Head of caudate nucleus (tissue), 42 donors: ENCODE measurements at places on chromosomes 7 and 10.

GRCh38 chr7:108027239-108027638 is 24.3 kb upstream of the LAMB1 start:
- no peak for DNase-seq

DNA sequence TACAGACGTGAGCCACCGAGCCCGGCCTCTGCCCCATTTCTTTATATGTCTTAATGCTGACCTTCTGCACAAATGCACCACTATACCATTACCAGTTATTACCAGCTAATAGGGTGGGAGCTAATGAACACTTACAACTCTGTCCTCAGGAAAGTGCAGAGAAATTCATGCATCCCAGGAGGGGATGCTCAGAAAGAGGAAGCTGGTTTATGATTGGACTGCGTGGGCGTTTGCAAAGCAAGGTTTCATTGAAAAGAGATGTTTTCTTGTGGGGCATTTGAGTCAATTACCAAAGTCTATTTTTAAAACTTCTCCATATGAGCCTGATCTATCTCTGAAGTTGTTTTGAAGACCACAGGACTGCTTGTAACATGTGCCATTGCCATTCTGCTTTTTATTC is 417.7 kb upstream of the CELF2 start:
- DNase-seq, result no peak

- no peak for DNase-seq
Observed at GRCh38 chr7:16564909-16565426, 38.3 kb downstream of the LRRC72 start.

DNA sequence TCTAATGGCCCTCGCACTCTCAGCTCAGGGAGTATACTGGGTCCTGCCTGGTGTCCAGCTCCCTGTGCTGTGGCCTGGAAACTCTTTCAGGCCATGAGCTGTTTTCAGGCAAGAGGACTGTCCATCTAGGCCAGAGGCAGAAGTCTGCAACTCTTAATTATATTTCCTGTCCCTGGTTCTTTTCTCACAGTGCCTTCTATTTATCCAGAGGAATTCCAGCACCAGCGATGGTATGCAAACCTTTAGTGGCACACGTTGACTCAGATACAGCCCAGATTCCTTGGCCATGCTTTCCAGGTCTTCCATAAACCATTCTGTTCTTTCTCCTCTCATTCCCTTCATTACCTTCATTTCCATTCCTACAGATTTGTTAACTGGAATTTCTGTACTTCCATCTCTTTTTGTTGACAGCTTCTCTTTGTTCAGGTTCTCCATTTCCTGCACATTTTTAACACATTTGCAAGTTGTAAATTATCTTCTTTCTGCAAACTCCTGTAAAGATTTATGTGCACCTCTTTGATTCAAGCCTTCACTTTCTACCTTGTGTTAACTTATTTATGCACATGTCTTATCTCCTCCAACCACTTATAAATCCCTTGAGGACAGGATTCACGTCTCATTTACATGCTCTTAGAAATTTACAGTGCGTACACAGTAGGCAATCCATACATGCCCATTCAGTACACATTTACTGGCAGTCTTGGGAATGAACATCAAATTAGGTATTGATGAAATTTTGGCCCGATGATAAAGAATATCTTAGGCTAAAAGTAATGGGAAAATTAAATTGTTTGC is 172.1 kb downstream of the CELF2 start:
- no peak for DNase-seq

- no peak for DNase-seq
Observed at GRCh38 chr7:34361663-34362250, 296.3 kb upstream of the NPSR1 start.

- DNase-seq, result no peak
Observed at GRCh38 chr10:132176623-132177500, 9.9 kb upstream of the DPYSL4 start.

GRCh38 chr7:113394856-113395255 is 276.5 kb upstream of the SMIM30 start:
- no peak for DNase-seq

GRCh38 chr7:35705932-35706461 is 11.1 kb upstream of the HERPUD2 start:
- no peak for DNase-seq

DNA sequence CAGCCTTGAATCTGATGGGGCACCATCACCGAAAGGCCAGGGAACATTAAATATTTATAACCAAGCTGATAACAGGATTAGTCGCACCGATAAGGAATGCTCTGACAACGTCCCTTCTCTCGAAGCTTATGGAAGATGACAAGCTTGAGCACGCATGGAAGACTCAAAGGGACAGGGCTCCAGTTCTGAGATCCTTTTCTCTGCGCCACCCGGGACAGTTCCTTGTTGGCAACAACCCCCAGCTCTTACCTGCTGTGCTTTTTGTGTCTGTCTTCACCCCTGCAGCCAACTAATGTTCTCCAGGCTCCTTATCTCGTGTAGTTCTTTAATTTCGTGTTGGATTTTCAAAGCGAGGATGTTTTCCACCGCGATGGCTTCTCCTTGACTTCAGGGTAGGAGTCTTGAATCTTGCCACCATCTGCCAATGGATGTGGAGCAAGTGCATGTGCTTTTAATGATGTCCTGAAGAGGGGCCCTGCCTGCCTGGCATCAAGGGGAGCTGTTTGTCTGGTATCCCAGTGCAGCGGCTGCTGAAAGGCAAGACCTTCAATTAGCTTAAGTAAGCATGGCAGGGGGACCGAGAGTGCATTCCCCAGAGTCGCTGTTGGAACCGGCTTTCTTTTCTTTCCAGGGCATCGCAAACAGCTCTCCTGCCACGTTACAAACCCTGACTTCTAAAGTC is 354 bp upstream of the FERD3L start:
- no peak for DNase-seq

- no peak for DNase-seq
Observed at GRCh38 chr7:153628825-153629224, 423.4 kb upstream of the DPP6 start.

DNA sequence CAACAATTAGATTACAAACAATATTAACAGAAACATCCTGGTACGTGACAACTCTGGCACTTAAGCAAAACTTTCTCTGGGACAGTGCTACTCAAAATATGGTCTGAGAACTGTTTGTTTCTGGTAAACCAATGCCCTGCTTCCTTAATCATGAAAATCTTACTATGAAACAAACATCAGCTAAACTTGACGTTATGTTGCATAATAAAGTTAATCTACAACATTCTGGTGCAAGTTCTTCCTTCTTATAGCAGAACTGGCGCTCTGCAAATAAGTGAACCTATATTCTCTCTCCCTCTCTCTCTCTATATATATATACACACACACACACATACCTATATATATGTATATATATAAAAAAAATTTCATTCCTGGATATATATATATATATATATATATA is 7.8 kb downstream of the C7orf33 start:
- DNase-seq, result no peak
